ENCODE measurements at places on chromosomes 4 and X.

- DNase-seq, result no peak
Measured at GRCh38 chr4:55440786-55441185, 45.0 kb downstream of the TMEM165 start.

DNA sequence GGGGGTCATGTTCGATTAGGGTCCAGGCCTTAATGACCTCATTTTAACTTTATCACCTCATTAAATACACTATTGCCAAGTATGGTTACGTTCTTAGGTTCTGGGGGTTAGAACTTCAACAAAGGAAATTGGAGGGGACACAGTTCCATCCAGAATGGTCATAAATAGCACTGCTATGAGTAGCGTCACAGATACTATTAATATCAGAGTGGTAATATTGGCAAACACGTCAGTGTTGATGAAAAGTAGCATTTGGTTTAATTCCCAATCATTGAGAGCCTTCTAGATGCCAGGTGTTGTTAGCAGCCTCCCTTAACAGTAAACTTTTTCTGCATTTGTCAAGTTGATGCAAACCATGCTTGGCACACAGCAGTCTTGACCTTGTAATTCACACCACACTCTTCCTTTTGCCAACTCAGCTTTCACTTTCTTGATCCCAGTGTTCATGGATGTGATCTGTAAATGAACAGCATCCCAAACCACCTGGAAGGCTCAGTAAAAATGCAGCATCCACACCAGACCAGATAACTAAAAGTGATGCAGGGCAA lies 912.5 kb upstream of the TENM3 start:
- no peak for DNase-seq

- no peak for DNase-seq
Measured at GRCh38 chrX:109537324-109537665, 651 bp downstream of the NXT2 start.

DNA sequence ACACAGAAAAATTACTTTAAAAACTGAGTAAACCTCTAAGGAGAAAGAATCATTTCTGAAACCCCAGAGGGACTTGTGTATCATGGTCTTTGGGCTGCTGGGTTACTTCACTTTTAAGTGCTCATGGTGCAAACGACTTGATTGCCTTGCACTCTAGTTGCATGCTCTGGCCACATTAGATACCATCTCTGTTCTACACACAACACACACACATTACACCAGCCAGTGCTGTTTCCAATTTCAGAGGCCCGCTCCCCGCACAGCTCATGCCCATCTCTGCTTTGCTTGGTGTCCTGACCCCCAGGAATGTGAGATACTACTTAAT lies 2.1 kb downstream of the PPP3CA start:
- peak; percentile 65 for DNase-seq

DNA sequence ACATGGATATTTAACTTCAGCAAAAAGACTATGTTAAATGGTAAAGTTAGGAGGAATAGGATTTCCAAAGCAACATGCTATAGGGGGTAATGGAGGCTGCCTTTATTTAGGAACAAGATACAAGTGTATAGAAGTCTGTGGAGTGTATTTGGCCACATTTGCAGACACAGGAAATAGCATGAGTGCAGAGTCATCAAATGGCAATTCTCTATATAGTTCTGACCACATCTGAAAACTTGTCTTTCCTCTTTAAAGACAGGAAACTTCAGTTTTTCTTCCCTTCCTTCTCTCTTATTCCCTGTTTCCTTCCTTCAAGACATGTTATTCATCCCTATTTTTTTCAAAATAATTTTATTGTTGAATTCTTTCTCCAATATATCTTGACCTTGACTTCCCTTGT lies 119.3 kb upstream of the PITX2 start:
- no peak for DNase-seq
